ENCODE measurements at places on chromosomes 3 and 15.

DNA sequence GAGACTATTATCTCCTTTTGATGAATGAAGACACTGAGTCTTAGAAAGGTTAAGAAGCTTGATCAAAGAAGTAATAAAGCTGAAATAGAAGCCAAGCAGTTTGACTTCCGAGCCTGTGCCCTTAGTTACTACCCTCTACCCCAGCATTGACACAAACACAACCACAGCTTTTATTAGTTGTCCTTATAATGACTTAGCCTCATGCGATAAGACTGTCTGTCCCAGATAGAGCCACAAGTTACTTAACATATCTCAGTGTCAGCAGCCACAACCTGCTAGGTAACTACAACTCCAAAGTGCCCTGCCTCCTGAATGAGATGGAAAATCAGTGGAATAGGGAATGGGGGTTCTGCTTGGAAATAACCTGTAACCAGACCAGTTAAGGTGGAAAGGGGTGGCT, 781.6 kb upstream of the CFAP20DC start:
- DNase-seq = no peak

DNA sequence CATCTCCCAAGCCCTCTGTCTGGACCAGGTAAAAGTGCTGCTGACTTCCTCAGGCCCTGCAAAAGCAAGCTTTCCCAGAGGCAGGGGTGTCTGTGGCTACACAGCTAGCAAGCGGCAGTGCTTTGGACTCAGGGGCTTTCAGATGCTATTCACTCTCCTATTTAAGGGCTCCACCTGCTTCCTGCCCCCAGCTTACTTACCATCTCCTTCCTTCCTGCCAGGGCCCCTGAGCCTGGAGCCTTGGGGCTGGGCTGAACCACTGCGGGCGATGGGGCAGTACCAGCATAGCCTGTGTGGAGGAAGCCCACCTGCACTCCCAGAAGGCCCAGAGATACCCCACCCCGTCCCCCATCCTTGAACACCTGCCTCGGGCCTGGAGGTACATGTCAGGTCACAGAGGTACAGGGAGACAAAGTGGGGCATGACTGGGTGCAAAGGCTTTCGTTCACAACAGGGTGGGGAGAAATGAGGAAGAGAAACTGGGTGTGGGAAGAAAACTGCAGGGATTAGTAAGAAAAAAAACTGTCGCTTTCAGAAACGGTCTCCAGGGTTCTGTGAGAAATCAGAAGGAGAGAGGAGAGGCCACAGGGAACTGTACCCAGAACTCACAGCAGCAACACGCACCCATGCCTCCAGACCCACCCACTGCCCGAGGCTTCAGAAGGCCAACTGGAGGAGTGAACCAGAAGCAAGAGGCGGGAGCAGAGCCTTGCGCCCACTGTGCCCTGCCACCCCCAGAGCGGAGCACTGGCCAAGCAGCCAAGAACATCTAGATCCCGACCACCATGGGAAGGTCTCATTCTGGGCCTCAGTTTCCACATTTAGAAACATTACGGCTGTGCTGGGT, 49.5 kb downstream of the CCDC12 start:
- DNase-seq = no peak

GRCh38 chr15:93001156-93001555, 87.9 kb downstream of the RGMA start:
- no peak for DNase-seq

DNA sequence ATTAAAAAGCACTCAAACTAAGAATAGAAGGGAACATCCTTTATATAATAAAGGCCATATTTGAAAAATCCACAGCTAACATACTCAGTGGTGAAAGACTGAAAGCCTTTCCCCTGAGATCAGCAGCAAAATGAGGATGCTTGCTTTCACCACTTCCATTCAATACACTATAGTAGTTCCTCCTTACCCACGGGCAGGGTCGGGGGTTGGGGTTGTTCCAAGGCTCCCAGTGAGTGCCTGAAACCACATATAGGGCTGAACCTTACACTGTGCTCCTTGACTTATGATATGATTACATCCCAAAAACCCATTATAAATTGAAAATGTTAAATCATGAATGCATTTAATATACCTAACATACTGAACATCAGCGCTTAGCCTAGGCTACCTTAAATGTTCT, 37.7 kb downstream of the ALDH1L1 start:
- DNase-seq = no peak

- DNase-seq = no peak
Observed at GRCh38 chr3:114879059-114880031, 267.7 kb downstream of the ZBTB20 start.

GRCh38 chr3:140342668-140343067, 335.2 kb upstream of the TRIM42 start:
- DNase-seq = no peak

DNA sequence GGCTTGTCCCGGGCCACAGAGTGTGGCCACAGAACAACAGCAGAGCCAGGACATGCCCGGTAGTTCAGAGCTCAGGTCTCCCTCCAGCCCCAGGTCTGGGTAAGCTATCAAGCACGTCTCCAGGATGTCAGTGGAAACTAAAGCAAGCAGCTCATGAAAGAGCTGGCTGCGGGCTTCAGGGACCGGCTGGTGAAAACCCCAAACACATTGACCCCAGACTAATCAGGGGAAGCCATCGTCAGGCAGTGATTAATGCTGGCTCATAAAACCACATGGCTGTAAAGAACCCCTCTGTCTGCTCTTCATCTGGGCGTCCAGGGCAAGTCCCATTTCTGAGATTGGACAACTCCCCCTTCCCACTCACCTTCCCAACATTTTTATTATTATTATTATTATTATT, 37.8 kb downstream of the LMCD1 start:
- no peak for DNase-seq

DNA sequence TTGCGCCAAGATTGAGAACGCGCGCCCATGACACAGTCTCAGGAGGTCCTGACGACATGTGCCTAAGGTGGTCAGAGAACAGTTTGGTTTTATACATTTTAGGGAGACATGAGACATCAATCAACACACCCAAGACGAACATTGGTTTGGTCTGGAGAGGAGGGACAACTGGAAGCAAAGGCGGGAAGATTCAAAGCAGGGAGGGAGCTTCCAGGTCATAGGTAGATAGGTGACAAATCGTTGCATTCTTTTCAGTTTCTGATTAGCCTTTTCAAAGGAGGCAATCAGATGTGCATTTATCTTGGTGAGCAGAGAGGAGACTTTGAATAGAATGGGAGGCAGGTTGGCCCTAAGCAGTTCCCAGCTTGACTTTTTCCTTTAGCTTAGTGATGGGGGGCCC, 828.4 kb upstream of the DPPA4 start:
- DNase-seq = no peak

DNA sequence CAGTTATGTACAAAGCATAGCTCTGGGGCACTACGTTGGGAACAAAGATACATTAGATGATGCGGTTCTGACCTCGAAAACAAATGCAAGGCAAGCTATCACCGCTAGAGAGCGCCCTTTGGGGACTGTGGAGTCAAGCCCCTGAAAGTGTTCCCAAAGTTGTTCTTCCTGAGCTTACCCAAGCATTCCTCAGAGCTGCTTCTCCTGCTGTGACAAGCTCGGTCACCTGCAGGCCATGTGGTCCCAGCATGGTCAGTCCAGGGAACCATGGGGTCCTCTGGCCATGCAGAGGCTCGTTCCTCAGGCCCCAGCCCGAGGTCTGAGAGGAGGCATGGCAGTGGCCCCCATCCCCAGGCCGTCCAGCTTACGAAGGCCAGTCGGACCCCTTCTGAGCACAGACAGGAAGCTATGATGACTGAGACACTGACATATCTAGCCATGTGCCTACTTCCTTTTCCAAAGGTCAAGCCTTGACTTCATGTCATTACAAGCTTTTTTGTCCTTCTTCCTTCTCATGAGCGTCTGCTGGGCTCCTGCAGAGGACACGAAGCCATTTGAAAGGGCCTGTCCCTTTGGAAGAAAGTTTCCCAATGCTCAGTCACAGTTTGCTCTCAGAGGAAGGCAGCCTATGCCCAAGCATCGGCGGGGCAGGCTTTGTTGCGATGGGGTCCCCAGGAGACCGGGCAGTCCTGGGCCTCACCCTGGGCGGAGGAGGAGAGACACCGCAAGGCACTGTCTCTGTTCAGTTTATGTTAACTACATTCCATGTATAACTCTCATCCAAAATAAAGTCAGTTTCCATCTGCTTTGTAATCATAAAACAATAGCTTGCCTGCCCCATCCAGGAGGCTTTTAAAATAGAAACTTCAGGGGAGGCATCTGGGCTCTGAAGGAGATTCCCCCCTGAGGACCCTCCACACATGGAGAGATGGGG, 79.3 kb downstream of the ATP10A start:
- no peak for DNase-seq

- no peak for DNase-seq
Observed at GRCh38 chr3:67202053-67202452, 203.9 kb downstream of the KBTBD8 start.

DNA sequence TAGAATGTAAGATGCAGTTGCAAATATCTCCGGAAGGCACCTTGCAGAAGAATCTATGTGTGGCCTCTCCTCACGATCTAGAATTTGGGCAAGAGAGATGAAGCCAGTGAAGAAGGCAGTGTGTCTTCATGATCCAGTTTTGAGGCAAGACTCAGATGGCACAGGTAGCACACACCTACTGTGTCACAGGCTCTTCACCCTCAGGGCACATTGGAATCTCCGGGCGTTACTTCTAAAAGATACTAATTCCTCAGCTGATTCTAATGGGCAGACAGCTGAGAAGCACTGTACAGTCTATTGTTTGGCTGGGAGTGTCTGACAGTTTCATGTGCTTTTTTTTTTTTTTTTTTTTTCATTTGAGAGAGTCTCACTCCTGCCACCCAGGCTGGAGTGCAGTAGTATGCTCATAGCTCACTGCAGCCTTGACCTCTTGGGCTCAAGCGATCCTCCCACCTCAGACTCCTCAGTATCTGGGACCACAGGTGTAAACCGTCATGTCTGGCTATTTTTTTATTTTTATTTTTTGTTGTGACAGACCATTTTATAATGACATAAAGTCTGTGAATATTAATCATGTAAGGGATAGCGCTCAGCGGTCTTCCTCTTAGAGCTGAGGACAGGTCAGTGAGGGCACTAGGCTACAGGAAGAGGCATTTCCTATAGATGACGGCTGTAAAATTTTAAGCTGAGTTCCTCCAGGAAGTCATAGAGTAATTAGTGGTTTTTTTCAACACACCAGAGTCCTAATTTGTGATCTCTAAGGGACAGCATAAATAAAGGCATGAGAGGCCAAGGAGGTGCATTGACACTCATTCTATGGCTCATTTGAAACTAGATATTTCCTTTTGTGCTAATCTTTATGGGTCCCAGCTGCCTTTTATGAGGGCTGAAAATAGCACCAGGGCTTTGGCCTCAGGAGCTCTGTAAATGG, 4.0 kb downstream of the C3orf52 start:
- DNase-seq = no peak

- DNase-seq = peak; percentile 73
Observed at GRCh38 chr3:113695786-113696645, at the start of gene USF3. Gene USF3, minus strand, starts transcription at chr3:113696642. Its CDS starts 21,764 bp downstream, at chr3:113674878.

DNA sequence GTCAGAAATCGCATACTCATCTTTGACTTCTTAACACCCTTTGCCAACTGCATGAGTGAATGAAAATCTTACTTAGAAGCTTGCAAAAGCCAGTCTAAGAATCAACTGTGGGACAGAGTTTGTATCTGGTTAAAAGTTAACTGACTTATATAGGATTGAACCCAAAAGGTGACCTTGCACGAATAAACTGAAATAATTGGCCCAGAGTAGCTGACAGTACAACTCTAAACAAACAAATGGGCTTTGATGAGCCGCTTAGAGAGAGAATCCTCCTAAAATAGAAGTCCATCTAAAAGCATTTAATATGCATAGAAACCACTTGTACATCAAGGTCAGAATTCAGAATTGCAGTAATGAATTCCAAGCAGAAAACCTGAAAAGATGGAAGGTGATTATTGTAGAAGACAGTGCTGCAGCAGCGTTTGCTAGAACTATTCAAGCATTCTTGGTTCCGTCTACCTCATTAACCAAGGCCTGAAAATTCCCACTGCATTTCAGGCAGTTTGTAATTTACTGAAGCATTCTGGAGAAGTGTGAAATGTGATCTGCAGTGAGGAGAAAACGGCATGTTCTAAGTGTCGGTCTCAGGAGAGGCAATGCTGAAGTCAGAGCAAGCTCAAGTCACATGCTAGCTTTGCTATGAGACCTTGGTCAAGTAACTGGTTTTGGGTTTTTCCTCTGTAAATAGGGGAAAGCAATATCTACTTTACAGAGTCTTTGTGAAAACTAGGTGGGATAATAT, 103.7 kb downstream of the CADPS start:
- DNase-seq = no peak

GRCh38 chr15:93748710-93749109, 482.7 kb upstream of the MCTP2 start:
- DNase-seq = no peak

DNA sequence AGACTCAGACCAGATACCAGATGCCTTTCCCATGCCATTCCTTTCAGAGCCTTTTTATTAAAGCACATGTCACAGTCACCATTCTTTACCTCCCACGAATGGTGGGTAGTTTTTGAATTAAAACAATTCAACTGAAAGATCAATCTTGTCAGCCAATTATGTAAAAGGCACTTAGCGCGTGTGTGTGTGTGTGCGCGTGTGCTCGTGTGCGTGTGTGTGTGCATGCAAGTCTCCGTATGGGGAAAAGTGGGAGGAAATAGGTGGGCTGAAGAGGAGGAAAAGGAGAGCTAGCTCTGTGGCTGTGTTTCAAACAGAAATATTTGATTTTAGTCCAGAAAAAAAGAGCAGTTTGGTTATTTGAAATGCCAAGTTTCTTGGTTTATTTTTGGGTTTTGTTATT, 177.2 kb downstream of the KCNAB1 start:
- DNase-seq = no peak

DNA sequence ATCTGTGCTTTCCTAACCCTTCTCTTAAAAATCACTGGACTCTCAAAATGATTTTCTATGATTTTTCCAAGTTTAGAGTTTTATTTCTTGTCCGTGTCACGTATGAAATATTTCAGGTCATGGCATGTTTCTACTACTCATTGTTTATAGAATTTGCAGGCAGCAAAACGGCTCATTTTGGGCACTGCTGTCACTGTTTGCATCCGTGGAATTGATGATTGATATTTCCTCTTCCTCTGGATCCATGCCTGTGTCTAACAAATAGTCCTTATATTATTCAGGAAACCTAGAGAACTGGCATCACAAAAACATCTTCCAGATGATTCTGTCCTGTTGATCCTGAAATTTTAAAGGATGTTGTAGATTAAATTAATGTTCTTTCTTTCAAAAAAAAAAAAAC, 47.6 kb downstream of the LARS2 start:
- DNase-seq = no peak

- DNase-seq = no peak
Observed at GRCh38 chr3:117268318-117268717, 558.7 kb downstream of the TUSC7 start.

All from hypothalamus (tissue), 51 donors.